T47D (cell line): ENCODE measurements at places on chromosomes 4 and X.

DNA sequence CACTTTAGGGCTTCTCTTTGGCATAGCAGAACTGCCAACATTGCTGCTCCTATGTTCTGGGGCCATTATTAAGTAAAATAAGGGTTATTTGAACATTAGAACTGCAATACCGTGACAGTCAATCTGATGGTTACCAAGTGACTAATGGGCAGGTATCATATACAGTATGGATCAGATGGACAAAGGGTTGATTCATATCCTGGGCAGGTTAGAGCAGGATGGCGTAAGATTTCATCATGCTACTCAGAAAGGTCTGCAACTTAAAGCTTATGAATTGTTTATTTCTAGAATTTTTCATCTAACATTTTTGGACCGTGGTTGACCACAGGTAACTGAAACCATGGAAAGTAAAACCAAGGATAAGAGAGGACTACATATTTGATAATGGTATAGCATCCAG is 40.9 kb downstream of the BRCC3 start:
- no peak for DNase-seq

DNA sequence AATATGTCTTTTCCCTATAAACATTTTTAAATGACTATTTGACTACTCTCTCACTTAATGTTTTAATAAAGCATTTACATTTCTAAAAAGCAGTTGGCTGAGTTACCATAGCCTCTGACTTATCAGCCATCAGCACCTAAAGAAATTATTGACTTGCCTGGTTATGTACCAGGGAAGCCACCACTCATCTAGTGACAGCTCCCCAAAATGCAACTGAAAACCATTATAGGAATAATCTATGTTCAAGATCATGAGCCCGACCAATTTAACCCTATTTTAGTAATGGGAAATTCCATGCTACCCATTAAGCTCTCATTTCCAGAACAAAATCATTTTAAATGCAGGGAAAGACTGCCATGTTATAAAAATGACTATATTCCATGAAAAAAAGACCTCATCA is 34.4 kb downstream of the HDX start:
- no peak for DNase-seq

GRCh38 chr4:48899432-48899749 is 7.2 kb downstream of the OCIAD2 start:
- no peak for DNase-seq

DNA sequence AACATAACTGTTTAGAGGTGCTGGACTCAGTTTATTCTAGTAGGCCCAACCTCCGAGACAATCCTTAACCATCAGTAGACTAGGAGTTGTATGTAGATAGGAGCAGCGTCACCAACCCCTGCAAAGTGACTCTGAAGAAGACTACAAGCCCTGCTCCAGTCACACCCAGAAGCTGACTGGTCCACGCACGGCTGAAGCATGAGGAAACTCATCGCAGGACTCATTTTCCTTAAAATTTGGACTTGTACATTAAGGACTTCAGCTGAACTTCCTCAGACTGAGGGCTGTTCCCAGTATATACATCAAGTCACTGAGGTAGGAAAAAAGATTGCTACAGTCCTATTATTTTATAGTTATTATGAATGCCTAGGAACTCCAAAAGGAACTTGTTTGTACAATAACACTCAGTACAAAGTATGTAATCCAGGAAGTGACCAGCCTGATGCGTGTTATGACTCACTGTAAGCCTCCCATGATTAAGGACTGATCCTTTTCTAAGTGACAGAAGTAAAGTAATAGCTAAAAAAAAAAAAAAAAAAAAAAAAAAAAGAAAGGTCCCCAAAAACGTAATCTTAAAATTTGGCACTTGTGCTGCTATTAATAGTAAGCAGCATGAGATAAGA is 41.6 kb upstream of the UGT2B7 start:
- no peak for DNase-seq

- no peak for DNase-seq
These were observed 14.7 kb upstream of the ANXA5 start for GRCh38 chr4:121711263-121712000.

DNA sequence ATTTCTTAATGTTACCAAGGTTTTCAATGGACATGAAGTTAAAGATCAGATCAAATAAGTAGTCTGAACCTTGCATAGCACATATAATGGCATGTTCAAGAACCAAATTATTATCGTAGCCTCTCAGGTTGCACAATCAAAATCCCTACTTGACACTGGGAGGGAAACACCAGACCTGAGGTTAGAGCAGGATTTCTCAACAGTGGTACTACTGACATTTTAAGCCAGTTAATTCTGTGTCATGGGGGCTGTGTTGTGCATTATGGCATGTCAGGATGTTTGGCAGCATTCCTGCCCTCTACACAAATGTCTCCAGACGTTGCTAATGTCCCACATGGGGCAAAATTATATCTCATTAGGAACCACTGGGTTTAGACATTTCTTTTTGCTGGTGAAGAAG is 20.8 kb downstream of the RLIM start:
- no peak for DNase-seq
